ENCODE measurements at places on chromosomes 6 and 20.

DNA sequence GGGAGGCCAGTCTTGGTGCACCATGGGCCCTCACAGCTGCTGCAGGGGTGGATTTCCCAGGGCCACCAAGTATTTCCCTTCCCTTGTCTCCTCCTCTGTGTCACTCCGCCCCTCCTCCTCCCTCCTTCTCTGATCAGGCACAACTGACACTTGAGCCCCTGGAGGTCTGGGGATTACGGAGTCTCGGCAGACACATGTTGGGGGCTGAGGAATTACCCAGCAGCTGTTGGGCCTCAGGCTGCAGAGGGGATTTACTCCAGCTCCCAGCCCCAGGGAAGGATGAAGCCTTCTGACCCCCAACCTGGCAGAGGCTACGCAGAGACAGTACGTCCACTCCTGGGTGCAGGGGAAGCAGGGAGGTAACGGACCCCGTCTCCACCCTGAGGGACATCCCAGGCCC lies 420.5 kb upstream of the SULF2 start:
- DNase-seq: no peak

DNA sequence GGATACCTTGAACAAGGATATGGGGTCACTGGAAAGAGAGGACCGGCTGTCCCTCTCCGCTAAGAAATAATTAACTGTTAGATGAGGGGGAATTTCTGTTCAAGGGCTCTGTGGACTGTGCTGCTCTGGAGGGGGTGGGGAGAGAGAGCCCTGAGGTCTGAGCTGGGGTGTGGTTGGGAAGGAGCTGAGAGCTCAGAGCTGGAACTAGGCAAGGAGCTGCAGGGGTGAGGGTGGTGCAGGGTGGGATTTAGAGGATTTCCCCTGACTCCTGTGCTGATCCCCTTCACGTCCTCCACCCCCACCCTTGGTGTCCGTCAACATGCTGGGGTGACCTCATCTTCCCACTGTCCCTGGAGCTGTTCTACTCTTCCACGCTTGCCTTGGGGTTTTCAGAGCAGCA lies 52.5 kb downstream of the HLA-A start:
- DNase-seq: no peak

DNA sequence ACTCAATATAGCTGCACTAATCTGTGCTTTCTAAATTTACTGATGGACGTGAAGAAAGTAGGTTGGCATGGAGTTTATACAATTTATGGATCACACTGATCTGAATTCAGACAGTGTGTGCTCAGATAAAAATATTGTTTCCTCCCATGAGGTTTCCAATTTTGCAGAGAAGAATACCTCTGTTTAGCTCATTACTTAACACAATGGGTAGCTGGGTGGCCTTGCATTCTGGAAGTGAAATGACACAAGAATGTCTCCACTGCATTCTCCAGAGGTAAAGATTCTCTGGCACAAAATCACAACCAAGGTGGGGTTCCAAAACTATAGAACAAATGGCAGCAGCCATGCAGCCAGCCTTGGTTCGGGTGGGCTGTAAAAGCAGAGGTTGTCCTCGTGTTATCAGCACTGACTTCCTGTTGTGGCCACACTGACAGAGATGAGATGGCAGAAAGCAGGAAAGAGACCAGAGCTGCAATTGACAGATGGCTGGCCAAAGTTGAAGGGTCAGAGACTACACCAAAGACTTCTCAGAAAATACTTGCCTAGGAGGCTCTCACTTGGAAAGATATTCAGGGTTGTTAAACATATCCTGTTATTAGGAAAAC lies 50.2 kb downstream of the HDAC2 start:
- DNase-seq: no peak

DNA sequence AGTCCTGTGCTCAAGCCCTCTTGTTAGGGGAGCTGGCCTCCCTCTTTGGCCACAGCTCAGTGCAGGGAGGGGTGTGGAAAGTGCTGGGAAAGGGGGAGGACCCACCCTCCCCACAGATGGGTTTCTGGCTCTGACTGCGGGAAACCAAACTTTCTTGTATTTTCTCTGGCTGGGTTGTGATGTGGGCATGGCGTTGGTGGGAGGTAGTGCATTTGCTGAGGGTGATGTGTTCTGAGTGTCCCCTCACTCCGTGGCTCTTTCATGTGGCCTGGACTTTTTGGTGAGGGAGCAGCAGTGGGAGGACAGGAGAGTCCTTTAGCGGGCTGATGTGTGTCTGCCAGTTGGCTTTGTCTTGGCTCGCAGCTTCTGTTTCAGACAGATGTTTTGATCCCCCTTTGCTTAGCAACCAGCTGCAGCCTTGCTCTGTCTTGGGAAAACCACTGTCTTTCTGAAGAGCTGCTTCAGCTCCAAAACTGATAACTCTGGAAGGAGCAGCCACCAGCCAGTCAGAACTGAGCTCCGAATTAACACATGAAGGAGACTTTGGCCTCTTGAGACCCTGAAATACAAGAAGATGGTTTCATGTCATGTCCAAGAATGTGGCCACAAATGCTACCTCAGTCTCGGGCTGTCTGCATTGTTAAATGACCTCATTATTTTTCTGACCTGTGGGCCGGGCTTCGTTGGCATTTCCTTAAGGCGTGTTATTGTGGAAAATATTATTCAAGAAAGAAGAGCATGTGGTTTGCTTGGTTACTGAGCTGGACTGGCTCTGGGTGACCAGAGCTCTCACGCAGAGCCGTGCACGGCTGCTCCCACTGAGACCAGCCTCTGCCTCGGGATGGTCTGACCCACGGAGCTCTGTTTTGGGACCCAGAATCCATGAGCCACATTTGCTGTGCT lies 21.5 kb downstream of the SYNJ2 start:
- DNase-seq: peak; percentile 71

DNA sequence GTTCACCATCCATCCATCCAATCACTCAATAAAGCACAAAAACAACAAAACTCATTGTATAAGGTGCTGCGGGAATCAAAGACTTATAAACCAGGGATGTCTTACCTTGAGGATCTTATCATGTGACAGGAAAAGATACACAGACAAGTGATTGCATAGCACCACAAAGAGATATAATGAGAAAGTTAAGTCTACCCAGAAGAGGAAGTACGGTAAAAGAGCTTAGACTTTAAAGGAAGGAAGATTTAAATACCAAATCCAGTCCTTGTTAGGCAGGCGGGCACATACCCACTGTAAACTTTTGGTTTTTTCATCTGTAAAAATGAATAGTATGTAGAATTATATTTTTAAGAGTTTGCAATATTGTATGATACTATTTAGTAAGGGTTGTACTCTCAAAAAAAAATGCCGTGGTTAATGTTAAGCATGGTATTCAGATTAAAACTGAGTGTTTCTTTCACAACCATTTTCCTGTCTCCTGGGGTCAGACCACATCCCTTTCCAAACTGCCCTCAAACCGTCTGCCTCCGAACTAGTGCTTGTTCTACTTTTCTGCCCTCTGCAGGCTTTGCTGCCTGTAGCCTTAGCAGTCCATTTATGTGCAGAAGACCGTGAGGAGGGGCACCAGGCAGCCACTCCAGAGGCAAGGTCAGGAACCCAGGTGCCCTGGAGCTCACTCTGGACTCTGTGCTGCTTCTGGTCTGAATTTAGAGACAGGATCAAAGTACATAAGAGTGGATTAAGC lies 179.5 kb upstream of the SYNDIG1 start:
- DNase-seq: no peak

DNA sequence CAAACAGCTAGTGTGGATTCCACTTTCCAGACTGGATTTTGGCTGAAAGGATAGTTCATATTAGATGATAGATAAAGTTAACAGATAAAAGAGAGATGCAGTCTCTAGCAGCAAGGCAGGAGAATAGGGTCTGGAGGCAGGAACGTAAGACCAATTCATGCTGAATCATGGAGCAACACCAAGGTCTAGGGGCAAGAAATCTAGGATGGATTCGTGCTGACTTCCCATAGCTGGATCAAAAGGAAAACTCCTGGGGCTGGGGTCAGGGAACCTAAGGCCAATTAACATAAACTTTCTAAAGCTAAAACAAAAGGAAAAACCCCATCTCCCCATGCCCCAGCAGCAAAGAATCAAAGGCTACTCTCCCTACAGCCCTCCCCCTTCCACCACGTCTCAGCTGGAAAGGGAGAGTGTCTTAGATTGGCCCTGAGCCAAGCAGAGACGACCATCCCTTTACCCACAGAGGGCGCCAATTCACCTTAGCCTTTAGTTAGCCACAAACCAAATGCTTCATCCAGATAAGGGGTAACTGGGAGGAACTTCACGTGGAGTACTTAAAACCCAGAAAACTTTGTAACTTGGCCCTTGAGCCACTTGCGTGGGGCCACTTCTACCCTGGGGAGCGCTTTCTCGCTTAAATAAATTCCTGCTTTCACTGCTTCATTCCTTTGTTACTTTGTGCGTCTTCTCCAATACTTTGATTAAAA lies 7.6 kb downstream of the TREM1 start:
- DNase-seq: peak; percentile 63

Data from right cardiac atrium (tissue), 5 donors.